GM12878 (cell line): ENCODE measurements at places on chromosomes 1 and 21. TPM values are rescaled to one million over a fixed set of nuclear protein-coding genes. Genes with fewer than 3 reads are reported as not detected.
A peak's percentile ranks its signal among the peaks of the same experiment; 100 is the strongest.

Gene LRRIQ3
- total RNA-seq, result 1.6 and 1.9 TPM in 2 replicates

Gene FCRLA
- total RNA-seq, result 286 and 294 TPM in 2 replicates

Gene KLF17
- not detected in 2 replicates for total RNA-seq

Gene OR2T33
- total RNA-seq, result not detected in 2 replicates

Gene MYOG
- total RNA-seq, result not detected in 2 replicates

Gene HPCA
- total RNA-seq, result not detected in 2 replicates

Gene LORICRIN
- not detected in 2 replicates for total RNA-seq

Gene PWP2
- 2.5 and 2.8 TPM in 2 replicates for total RNA-seq

Gene LCE1A
- total RNA-seq, result not detected in 2 replicates

Gene CACNA1S
- not detected in 2 replicates for total RNA-seq

Gene TLR5
- 0.56 and 0.69 TPM in 2 replicates for total RNA-seq

Gene OSCP1
- 1.5 and 3.1 TPM in 2 replicates for total RNA-seq

Gene ZBTB8B
- total RNA-seq, result 0.03 TPM in 1 of 2 replicates, not detected in the other

Gene OLFML3
- total RNA-seq, result 0.11 TPM in 1 of 2 replicates, not detected in the other

- no peak overlapping the region for H3K27ac ChIP-seq
- H3K4me1 ChIP-seq, result no peaks in the 10 kb centered on the region; the same call in 1 of the 2 replicates
- no peak for DNase-seq
- H3K27me3 ChIP-seq, result peaks cover 4% of the 10 kb centered on the region
- no peak overlapping the region for H3K4me3 ChIP-seq
Observed at GRCh38 chr1:16607433-16607851, 5.9 kb downstream of the NBPF1 start.

GRCh38 chr1:174743654-174744561 lies 255.8 kb upstream of the CACYBP start:
- DNase-seq, result no peak
- H3K4me3 ChIP-seq, result no peak overlapping the region
- H3K36me3 ChIP-seq, result no peaks in the 10 kb centered on the region

DNA sequence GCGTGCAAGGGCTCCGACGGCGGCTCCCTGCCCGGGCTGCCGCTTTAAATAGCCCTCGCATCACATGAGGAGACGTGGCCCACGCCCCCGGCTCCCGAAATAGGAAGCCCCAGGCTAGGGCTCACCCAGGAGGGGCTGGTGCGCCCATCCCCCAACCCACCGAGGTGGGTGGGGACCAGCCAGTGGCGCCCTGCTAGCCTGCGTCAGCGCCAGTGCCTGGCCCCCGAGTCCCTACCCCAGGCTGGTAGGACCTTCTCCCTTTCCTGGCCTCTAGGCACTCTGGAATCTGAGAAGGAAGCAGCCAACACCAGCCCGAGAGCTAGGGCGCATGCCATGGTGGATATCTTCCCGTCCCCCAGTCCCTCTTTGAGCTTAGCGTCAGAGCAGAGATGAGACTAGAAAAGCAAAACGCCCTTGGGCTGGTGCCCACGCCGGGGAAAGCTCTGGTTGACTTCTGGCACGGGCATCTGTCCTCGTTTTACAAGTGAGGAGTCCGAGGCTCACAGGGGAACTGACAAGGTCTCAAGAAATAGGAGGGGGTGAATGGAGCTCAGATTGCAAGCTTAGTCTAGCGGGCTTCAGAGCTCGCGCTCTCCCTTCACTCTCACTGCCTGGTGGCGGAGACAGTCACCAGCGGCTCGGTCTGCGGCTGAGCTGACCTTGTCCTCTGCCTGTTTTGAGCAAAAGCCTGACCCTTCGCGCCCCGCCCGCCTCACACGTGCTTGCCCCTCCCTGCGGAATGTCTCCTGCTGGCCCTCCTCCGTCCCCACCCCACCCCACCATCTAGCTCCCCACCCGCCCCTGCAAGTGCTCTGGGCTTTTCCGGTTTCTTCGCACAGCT lies at the start of gene FABP3:
FABP3 (minus strand) TSS at position 21 of the 841 bp plus-strand sequence. CDS start 62 bp downstream, outside the sequence.
- H3K4me3 ChIP-seq, result peak within 1 kb of the TSS; percentile 52
- DNase-seq, result no peak
- no peaks in the 10 kb centered on the region for H3K27me3 ChIP-seq
- no peak within 1 kb of the TSS for H3K27ac ChIP-seq

GRCh38 chr1:3463891-3464648 lies 9.6 kb downstream of the ARHGEF16 start:
- no peaks in the 10 kb centered on the region for H3K4me1 ChIP-seq
- DNase-seq, result no peak
- H3K27me3 ChIP-seq, result no peaks in the 10 kb centered on the region
- no peak overlapping the region for H3K4me3 ChIP-seq
- H3K27ac ChIP-seq, result no peak overlapping the region

GRCh38 chr1:62746086-62746808 lies 37.7 kb upstream of the ATG4C start:
- no peak for DNase-seq
- no peaks in the 10 kb centered on the region for H3K27me3 ChIP-seq
- no peak overlapping the region for H3K4me3 ChIP-seq
- H3K27ac ChIP-seq, result no peak overlapping the region

DNA sequence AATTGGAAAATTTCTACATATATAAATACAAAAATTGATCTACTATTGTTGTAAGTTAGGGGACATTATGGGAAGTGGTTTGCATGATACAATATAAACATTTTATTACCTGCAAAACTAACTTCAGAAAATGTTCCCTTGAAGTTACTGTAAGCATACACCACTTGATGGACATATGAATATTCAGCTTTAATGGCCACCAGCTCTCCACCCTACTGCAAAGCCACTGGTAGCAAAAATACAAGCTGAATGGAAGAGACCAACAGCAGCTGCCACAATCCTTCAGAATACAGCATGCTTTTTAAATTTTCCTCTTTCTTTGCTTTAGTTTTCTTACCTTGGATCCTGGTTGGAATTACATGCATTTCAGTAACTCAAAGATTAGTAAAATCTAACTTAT lies 69.8 kb downstream of the COQ8A start:
- H3K4me3 ChIP-seq, result no peak overlapping the region
- H3K4me1 ChIP-seq, result no peaks in the 10 kb centered on the region
- no peaks in the 10 kb centered on the region for H3K27me3 ChIP-seq
- DNase-seq, result no peak
- no peaks in the 10 kb centered on the region for H3K36me3 ChIP-seq

GRCh38 chr1:116909512-116910378 lies at the start of gene PTGFRN:
PTGFRN (plus strand) TSS chr1:116909916; CDS start chr1:116910204, 288 bp downstream.
- H3K4me1 ChIP-seq, result no peaks in the 10 kb centered on the region
- H3K36me3 ChIP-seq, result no peaks in the 10 kb centered on the region
- H3K27ac ChIP-seq, result no peak within 1 kb of the TSS
- no peak for DNase-seq
- H3K27me3 ChIP-seq, result no peaks in the 10 kb centered on the region
- peak within 1 kb of the TSS; percentile 44; the same call in 1 of the 2 replicates for H3K4me3 ChIP-seq

- DNase-seq, result peak; percentile 89
- no peaks in the 10 kb centered on the region for H3K27me3 ChIP-seq
- peak overlapping the region; percentile 54 for H3K27ac ChIP-seq
- peaks cover 9% of the 10 kb centered on the region; the same call in 1 of the 2 replicates for H3K4me1 ChIP-seq
- no peaks in the 10 kb centered on the region; the same call in 1 of the 2 replicates for H3K36me3 ChIP-seq
Observed at GRCh38 chr1:15525050-15526020, 1.3 kb upstream of the DNAJC16 start.

DNA sequence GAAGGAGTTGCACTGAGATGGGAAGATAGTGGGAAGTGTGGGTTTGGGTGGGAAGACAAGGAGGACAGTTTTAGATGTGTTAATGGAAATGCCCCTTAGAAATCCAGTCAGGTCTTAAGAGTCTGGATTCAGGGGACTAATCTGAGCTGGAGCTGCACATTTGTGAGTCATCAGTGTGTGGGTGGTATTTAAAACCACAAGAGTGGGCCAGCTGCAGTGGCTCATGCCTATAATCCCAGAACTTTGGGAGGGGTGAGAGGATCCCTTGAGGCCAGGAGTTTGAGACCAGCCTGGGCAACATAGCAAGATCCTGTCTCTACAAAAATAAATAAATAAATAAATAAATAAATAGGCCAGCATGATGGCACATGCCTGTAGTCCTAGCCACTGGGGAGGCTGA lies 40.9 kb upstream of the SLC6A9 start:
- no peak overlapping the region for H3K4me3 ChIP-seq
- DNase-seq, result no peak
- no peaks in the 10 kb centered on the region for H3K27me3 ChIP-seq
- H3K36me3 ChIP-seq, result no peaks in the 10 kb centered on the region

DNA sequence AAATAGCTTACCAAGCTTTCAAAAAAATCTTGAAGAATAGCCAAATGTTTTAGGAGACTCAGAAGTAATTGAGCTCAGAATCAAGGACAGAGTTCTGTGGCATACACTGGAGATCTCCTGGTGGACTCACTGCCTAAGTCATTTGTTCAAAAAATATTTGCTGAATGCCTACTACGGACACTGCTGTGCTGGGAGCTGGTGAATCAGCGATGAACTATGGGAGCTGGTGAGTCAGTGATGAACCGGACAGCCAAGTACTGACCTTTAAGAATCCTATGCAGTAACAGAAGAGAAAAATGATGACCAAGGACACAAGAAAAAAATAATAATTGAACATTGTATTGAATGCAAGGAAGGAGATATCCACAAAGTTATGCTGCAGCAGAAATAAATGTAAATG lies 717.9 kb upstream of the CXADR start:
- H3K4me3 ChIP-seq, result no peak overlapping the region
- no peak overlapping the region for H3K27ac ChIP-seq

GRCh38 chr1:207938016-207938415 lies 27.1 kb upstream of the CD34 start:
- no peak for DNase-seq
- peaks cover 5% of the 10 kb centered on the region; the same call in 1 of the 2 replicates for H3K4me1 ChIP-seq
- no peaks in the 10 kb centered on the region for H3K27me3 ChIP-seq
- H3K27ac ChIP-seq, result no peak overlapping the region

GRCh38 chr1:6783221-6783620 lies 2.0 kb upstream of the CAMTA1 start:
- peaks cover 13% of the 10 kb centered on the region for H3K4me1 ChIP-seq
- H3K27me3 ChIP-seq, result no peaks in the 10 kb centered on the region
- no peak for DNase-seq
- peak overlapping the region; percentile 90; the same call in 1 of the 2 replicates for H3K27ac ChIP-seq
- H3K4me3 ChIP-seq, result peak overlapping the region; percentile 88; the same call in 1 of the 2 replicates
- no peaks in the 10 kb centered on the region for H3K36me3 ChIP-seq

GRCh38 chr1:2481885-2482284 lies 5.8 kb downstream of the PLCH2 start:
- DNase-seq, result no peak
- no peaks in the 10 kb centered on the region for H3K36me3 ChIP-seq
- no peak overlapping the region for H3K4me3 ChIP-seq
- no peaks in the 10 kb centered on the region for H3K4me1 ChIP-seq

- no peak for DNase-seq
- no peaks in the 10 kb centered on the region for H3K36me3 ChIP-seq
- no peaks in the 10 kb centered on the region for H3K27me3 ChIP-seq
- no peak overlapping the region for H3K4me3 ChIP-seq
Observed at GRCh38 chr1:88701275-88701674, 17.2 kb downstream of the PKN2 start.

GRCh38 chr21:36522219-36522808 lies 42.4 kb upstream of the CLDN14 start:
- no peaks in the 10 kb centered on the region for H3K27me3 ChIP-seq
- H3K27ac ChIP-seq, result no peak overlapping the region
- DNase-seq, result no peak
- no peaks in the 10 kb centered on the region for H3K36me3 ChIP-seq
- H3K4me1 ChIP-seq, result peaks cover 23% of the 10 kb centered on the region

- DNase-seq, result no peak
- peaks cover 12% of the 10 kb centered on the region for H3K4me1 ChIP-seq
- no peak overlapping the region for H3K27ac ChIP-seq
- H3K4me3 ChIP-seq, result no peak overlapping the region
- peaks cover 22% of the 10 kb centered on the region for H3K27me3 ChIP-seq
Observed at GRCh38 chr1:234776256-234776875, 166.4 kb upstream of the IRF2BP2 start.

DNA sequence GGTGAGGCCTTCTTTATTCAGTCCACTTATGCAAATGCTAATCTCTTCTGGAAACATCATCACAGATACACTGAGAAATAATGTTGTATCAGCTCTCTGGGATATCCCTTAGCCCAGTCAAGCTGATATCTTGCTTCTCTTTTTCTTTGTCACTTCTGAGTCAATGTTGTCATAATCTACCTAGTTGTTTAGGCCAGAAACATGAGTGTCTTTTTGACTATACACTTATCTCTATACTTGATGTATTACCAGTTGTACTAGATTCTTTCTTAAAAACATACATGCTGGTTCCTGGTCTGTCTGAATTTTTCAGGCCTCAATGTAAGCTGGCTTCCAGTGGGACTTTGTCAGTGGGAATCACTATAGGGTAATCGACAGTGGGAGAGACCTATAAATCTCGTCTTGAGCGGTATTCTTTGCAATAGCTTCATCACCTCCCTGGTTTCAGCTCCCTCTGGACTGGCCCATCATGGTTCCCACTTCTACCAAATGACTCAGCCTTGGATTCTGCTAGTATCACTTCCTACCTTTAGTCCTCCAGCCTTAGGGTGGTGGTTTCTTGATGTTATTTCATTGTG lies 135.2 kb upstream of the CYYR1 start:
- H3K4me3 ChIP-seq, result no peak overlapping the region
- H3K27me3 ChIP-seq, result no peaks in the 10 kb centered on the region
- DNase-seq, result no peak
- no peaks in the 10 kb centered on the region for H3K4me1 ChIP-seq
- H3K27ac ChIP-seq, result no peak overlapping the region

DNA sequence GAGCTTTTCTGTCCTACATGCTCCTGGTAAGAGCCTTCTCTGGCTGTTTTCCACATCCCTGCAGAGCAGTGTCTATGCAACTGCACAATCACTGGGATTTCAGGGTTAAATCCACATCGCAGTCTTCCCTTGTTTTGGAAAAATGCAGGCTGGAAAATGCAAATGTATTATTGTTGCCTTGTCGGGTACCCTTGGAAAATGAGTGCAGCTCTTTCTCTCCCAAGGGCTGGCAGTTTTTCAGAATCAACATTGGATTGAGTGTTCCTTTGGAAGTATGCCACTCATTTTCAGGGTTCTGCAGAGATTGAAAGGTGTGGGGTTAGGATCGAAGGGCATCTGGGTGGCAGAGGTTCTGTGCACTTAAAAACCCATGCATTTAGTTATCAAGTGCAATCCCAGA lies 3.2 kb downstream of the NOS1AP start:
- DNase-seq, result no peak
- H3K4me1 ChIP-seq, result no peaks in the 10 kb centered on the region
- H3K27ac ChIP-seq, result no peak overlapping the region

GRCh38 chr1:168514455-168514854 lies 29.3 kb downstream of the XCL2 start:
- H3K27me3 ChIP-seq, result no peaks in the 10 kb centered on the region
- no peak for DNase-seq

- no peak within 1 kb of the TSS for H3K27ac ChIP-seq
- no peaks in the 10 kb centered on the region for H3K4me1 ChIP-seq
- DNase-seq, result no peak
- H3K4me3 ChIP-seq, result no peak within 1 kb of the TSS
- no peaks in the 10 kb centered on the region for H3K36me3 ChIP-seq
- H3K27me3 ChIP-seq, result peaks cover 5% of the 10 kb centered on the region; the same call in 1 of the 2 replicates
Observed at GRCh38 chr21:32412162-32413014, at the start of gene EVA1C. EVA1C (plus strand) TSS chr21:32412706; CDS start chr21:32412854, 148 bp downstream.

DNA sequence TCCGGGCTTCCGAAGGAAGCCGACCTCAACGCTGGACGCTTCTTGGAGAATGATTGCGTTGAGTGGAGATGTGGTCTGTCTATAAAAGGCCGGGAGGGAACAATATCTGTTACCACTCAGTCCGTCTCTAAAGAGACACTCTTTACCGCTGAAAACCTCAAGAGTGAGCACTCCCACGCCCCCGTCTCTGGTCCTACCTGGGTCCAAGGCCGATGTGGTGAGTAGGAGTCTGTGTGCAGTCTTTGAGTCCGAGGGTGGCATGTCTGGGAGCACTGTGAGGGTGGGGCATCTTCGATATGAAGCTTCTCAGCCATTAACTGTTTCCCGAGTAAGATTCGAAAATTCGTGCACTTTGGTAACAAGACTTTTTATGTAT lies 576 bp downstream of the ZFP69 start:
- H3K27me3 ChIP-seq, result no peaks in the 10 kb centered on the region
- H3K4me3 ChIP-seq, result peak overlapping the region; percentile 83
- DNase-seq, result no peak
- no peaks in the 10 kb centered on the region for H3K36me3 ChIP-seq
